ENCODE measurements at places on chromosomes 16 and 17.
A peak's percentile ranks its signal among the peaks of the same experiment; 100 is the strongest.

DNA sequence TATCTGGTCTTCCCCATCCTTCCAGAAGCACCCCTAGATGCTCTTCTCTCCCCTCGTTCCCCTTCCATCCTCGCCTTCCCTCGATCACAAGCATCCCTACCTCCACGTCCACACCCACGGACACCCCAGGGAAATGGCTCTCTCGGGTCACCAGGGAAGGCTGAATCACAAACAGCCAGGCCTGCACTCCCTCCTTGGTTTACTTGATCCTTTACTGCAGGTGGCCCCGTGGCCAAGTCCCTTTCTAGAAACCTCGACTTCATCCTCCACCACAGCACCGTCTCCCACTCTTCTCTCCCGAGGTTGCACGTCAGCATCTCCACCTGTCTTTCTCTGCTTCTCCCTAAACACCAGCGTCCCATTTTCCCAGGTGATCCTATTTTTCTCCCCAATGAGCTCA is 6.5 kb upstream of the RBFOX3 start:
- DNase-seq: no peak

- no peak for DNase-seq
These were observed 13.2 kb downstream of the SDK2 start for GRCh38 chr17:73630965-73631595.

DNA sequence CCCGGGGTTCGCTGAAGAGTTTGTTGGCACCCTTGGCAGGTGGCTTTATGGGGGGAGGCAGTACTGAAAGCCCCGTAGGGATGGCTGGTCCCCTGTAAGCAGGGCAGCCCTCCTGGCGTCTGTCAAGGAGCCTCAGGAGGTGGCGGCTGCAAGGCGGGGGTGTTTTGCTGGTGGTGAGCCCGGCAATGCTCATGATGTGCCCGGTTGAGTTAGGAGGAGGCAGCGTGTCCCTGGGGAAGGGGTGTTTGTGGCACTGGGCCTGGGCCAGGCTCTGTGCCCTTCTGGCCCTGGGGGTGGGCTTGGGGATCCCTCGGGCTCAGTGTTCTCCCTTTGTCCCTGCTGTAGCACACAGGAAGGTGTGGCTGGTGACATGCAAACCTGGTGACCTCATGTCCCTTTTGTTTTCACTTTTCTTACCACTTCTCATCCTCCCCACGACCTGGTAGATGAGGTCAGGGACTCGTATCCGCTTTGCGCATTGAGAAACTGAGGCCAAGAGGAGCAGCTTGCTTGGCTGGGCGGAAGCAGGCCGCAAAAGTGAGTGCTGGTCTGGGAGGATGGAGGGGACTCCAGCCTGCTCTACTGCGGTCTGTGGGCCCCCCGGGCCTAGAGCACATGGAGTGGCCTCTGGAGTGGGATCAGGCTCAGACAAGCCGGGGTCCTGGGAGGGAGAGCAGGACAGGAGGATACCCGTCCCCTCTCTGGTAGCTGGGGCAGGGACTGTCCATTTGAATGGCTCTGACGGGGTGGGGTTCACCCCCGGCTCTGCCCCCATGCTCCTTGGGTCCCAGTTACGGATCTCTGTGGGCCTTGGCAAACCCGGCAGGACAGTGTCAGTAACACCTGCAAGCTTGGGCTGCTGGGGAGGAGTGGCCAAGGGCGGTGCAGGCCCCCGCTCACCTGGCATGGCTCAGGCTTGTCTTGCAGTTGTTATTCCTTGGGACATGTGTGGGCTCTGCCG is 2.2 kb downstream of the SNN start:
- no peak for DNase-seq

DNA sequence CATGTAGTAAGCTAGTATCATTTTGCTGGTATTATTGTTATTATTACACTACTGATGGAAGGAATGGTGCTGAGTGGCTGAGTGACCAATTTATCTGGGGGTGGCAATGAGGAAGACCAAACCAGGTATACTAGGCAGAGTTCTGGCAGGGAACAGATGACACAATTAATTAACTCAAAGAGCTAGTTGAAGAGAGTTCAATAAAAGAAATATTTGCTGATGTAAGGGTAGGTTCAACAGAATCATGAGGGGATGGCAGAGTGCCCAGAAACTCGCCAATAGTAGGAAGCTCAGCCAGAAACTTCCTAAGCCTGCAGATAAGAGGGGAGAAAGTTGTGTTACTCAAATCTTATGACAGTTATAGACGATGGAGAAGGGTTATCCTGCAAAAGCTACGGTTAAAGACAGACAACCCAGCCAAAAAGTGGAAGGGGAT is 352.5 kb downstream of the KCNJ2 start:
- DNase-seq: peak; percentile 41

- no peak for DNase-seq
These were observed 515 bp downstream of the SUMO2 start for GRCh38 chr17:75182319-75182568.

- DNase-seq: no peak
These were observed 29.9 kb downstream of the TSC2 start for GRCh38 chr16:2077696-2078095.

DNA sequence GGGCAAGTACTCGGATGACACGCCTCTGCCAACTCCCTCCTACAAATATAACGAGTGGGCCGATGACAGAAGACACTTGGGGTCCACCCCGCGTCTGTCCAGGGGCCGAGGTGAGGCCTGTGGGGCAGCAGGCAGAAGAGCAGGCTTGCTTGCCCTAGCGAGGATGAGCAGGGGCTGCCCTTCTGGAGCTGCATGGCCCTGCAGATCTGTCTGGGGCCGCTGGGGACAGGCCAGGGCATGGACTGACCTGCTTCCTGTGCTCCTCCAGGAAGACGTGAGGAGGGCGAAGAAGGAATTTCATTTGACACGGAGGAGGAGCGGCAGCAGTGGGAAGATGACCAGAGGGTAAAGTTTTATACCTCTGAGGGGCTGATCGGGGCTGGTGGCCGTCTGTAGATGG is 5.3 kb downstream of the DHX38 start:
- DNase-seq: no peak

GRCh38 chr16:10601444-10602408 is 21.3 kb upstream of the EMP2 start:
- no peak for DNase-seq

GRCh38 chr16:72198021-72198711 is 26.2 kb upstream of the PMFBP1 start:
- no peak for DNase-seq

DNA sequence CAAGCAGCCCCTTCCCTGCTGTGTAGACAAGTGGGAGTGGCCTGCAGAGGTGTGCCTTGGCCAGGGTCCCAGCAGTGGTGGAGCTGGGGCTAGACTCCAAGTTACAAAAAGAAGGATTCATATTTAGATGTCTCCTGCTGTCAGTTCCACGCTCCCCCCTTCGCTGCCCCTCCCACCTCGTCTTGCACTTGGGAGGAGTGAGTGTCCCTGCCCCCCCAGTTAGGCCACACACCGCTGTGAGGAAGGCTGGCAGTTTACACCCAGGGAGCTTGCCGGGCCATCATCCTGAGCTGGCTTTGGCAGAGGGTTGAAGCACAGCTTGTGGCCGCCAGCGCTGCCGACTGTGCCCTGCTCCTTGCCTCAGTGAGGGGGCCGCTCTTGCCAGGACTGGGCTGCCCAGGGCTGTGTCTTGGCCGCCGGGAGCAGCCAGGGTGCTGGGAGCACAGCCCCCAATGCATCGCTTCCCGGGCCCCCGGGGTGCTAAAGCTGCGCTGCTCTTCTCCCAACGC is 44.3 kb downstream of the ELAC2 start:
- no peak for DNase-seq

DNA sequence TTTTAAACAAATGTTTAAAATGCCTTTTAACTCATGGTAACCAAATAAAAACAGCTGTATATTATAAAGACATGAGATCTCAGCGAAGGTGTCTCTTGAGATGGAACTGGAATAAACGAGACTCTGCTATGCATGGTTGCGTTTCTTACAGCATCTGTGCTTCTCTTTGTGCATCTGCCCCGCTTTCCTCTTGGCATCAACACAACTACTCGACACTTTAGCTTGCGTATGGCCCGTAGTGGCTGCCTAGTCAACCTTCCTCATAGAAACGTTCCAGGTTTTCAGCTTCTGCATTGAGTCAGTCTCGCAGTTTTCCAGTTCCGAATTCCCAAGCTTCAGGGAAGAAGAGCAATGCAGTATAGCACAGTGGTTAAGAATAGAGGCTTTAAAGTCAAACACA is 214.9 kb downstream of the CEP112 start:
- no peak for DNase-seq

- no peak for DNase-seq
These were observed 253.0 kb downstream of the FOXL1 start for GRCh38 chr16:86831366-86831765.

DNA sequence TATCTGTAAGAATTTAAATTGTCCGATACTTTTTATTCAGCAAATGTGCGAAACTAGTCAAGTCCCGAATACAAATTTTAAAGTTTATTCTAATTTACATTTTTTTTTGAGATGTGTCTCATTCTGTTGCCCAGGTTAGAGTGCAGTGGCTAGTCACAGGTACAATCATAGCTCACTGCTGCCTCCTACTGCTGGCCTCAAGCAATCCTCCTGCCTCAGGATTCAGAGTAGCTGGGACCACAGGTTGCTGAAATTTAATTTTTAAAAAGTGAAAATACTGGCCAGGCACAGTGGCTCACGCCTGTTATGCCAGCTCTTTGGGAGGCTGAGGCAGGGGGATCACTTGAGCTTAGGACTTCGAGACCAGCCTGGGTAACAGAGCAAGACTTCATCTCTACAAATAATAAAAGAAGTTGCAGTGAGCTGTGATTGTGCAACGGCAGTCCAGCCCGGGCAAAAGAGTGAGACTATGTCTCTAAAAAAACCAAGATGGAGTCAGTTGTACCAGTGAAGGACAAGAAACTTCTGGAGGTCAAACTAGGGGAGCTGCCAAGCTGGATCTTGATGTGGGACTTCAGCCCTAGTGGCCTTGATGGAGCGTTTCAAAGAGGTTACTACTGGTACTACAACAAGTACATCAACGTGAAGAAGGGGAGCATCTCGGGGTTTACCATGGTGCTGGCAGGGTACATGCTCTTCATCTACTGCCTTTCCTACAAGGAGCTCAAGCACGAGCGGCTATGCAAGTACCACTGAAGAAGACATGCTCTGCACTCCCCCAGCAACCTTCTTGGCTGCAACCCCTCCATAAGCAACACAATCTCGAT is 5.6 kb downstream of the POLG2 start:
- peak; percentile 56 for DNase-seq

GRCh38 chr16:12600116-12600515 is 203.6 kb downstream of the CPPED1 start:
- DNase-seq: no peak

DNA sequence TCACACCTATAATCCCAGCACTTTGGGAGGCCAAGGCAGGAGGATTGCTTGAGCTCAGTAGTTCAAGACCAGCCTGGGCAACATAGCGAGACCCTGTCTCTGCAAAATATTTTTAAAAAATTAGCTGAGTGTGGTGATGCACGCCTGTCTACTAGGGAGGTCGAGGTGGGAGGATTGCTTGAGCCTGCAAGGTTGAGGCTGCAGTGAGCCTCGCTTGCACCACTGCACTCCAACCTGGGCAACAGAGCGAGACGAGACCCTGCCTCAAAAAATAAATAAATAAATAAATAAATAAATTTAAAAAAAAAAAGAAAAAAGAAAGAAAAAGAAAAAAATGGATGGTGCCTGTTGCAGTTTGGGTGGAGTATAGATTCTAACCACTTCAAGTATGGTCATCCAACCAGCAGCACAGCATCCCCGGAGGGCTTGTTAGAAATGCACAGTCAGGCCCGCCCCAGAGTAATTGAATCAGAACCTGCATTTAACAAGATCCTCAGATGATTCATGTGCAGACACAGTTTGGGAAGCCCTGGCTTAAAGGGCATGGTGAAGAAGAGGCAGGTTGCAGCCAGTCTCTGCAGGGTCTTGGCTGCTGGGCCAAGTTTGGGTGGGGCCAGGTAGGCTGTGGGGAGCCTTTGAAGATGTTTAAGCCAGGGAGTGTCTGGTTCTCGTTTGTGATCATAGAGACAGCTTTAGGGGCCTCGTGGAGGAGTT is 40.8 kb downstream of the MRC2 start:
- DNase-seq: no peak

DNA sequence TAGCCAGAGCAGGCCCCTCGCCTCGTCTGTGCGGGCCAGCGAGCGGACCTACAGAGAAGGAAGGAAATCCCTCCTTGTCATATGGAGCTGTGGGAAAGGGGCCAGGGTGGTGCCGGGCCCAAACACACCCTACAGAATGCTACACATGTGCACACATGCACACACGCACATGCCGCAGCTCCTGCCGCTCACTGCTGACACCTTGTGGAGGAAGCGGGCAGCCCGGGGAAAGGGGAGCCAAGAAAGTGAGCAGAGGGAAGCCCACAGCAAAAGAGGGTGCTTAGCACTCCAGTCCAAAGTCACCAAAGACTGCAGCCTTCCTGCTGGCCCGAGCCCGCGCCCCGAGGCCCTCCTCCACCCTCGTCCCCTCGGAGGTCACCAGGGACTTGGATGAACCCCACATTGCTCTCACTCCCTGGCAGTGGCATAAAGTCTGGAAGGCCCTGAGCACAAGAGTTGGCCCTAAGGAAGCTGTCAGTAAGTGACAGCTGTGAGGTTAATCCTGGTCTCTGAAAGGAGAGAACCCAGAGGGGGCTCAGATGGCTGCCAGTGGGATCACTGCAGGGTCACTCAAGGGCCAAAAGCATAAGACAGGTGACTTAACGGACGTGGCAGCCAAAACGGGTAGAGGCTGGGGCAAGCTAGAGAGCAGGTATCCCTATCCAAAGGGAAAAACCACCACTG is 68.2 kb downstream of the MYO18A start:
- peak; percentile 88 for DNase-seq

- DNase-seq: no peak
These were observed 18.1 kb downstream of the PRMT7 start for GRCh38 chr16:68328860-68329390.

DNA sequence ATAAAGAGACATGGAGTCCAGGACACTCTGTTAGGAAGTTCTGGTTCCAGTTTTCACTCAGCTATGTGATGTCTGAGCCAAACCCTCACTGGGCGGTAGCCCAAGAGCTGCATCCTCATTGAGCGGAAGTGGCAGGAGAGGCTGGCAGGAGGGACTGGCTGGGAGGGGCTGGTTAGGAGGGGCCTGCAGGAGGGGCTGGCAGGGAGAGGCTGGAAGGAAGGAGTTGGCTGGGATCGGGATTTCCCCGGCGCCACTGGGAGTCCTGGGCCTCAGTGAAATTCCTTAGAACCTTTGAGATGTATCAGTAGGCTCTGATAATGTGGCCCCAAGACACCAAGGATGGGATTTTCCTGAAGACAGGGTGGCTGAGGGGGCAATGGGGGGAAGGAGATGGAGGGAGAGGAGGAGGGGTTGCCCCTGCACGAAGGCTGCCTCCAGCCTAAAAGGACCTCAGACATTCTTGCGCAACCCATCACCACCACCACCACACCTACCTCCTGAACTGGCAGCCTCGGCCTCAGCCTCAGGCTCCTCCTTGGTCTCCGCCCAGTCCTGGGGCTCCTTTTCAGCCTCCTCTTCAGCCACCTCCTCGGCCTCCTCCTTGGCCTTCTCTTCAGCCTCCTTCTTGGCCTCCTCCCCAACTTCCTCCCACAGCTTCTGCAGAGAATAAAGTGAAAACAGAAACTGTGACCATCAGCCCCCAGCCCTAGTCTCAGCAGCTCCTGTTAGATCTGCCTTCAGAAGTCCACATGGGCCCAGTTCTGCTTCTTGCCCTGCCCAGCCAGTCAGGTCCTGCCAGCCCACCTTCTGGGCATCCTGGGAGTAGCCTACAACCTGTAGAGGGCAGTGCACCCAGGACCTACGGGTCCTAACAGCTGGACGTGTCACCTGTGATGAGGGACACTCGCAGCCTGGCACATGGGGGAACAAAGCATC is 31.7 kb downstream of the CNGB1 start:
- DNase-seq: peak; percentile 15

All from OCI-M1 (cell line).